ENCODE measurements at places on chromosomes 16 and 17.
A peak's percentile ranks its signal among the peaks of the same experiment; 100 is the strongest.

GRCh38 chr16:84988328-84989080, 22.8 kb downstream of the ZDHHC7 start:
- DNase-seq = no peak

- DNase-seq = no peak
Measured at GRCh38 chr17:62644487-62645173, 17.2 kb downstream of the MRC2 start.

- no peak for DNase-seq
Measured at GRCh38 chr17:39178536-39178935, 12.6 kb upstream of the ARL5C start.

DNA sequence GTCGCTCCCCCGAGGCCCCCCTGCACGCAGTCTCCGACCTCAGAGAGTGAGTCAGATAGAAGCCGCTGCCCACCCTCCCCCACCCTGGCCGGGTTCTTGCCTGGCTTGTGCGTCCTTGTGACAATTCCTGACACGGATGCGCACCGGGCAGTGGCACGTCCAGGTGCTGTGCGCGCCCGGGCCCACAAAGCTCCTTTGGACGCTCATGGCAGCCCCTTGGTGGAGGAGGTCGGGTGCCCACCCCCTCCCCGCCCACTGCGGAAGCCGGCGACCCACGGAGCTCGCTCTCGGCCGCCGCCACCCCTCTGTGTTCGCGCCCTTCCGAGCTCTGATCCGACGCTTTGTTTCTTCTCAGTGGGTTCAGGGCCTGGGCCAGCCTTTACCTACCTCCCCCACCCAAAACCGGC, 662 bp upstream of the TUBB3 start:
- peak; percentile 29 for DNase-seq

- DNase-seq = no peak
Measured at GRCh38 chr16:77840673-77841501, 52.5 kb downstream of the VAT1L start.

- no peak for DNase-seq
Measured at GRCh38 chr16:75320435-75320834, 69.0 kb upstream of the BCAR1 start.

DNA sequence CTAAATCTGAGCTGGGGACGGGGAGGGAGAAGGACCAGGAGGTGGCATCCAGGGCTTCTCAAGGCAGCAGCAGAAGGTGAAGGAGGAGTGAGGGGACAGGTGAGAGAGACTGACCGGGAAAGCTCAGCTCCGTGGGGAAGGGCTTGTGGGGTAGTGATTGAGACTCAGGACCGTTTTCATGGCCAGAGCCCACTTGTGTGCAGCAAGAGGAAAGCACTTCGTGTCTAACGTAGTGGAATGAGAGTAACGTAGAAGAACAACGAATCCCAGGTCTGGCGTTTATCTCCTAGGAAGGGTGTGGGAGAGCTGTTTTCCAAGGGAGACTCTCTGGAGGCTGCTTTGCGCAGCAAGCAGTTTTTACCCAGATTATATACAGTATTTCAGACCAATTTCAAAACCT, 1.3 kb upstream of the CDH3 start:
- DNase-seq = no peak

- DNase-seq = peak; percentile 18
Measured at GRCh38 chr17:81735264-81736102, 23.4 kb downstream of the SLC25A10 start.
